ENCODE measurements at places on chromosomes 12 and 14. TPM values are rescaled to one million over a fixed set of nuclear protein-coding genes. Genes with fewer than 3 reads are reported as not detected.

The NUMB gene
- 42.5 TPM for total RNA-seq

The CLEC4D gene
- total RNA-seq: 1.0 TPM

The FGF6 gene
- total RNA-seq: not detected

The LETMD1 gene
- total RNA-seq: 22.6 TPM

The SOX5 gene
- 2.4 TPM for total RNA-seq

The SLC16A7 gene
- total RNA-seq: 185 TPM

The LRRC9 gene
- 0.35 TPM for total RNA-seq

The WIF1 gene
- not detected for total RNA-seq

The LBHD2 gene
- not detected for total RNA-seq

The TMPRSS12 gene
- not detected for total RNA-seq

The OLR1 gene
- 1.1 TPM for total RNA-seq

The GALNT8 gene
- 1.4 TPM for total RNA-seq

The ACRBP gene
- 0.30 TPM for total RNA-seq

The KTN1 gene
- 247 TPM for total RNA-seq

The LRTM2 gene
- not detected for total RNA-seq

The KLHDC1 gene
- total RNA-seq: 7.0 TPM

The RNASE3 gene
- total RNA-seq: not detected

The C12orf60 gene
- 5.8 TPM for total RNA-seq

The CCDC88C gene
- 7.7 TPM for total RNA-seq

The PTPRQ gene
- 1.6 TPM for total RNA-seq

The C12orf42 gene
- total RNA-seq: not detected

The PRH2 gene
- total RNA-seq: not detected

The AHSA1 gene
- total RNA-seq: 193 TPM

The RNU4-1 gene
- 2,155 TPM for total RNA-seq

The INHBC gene
- total RNA-seq: not detected

The FBLN5 gene
- 29.2 TPM for total RNA-seq

The SRRM4 gene
- total RNA-seq: 0.29 TPM

The CEBPE gene
- not detected for total RNA-seq

The USP44 gene
- total RNA-seq: 0.19 TPM

The SERPINA9 gene
- not detected for total RNA-seq

The ZFHX2 gene
- 1.8 TPM for total RNA-seq

The ABCC9 gene
- 69.6 TPM for total RNA-seq

The DYNLL1 gene
- total RNA-seq: 120 TPM

The ACOT4 gene
- 1.1 TPM for total RNA-seq

The TM7SF3 gene
- total RNA-seq: 27.5 TPM

The IGF1 gene
- 32.3 TPM for total RNA-seq

The TMTC1 gene
- 21.7 TPM for total RNA-seq

The LRP1-AS gene
- total RNA-seq: not detected

The MGAT4C gene
- total RNA-seq: 3.3 TPM

The TMEM63C gene
- 0.85 TPM for total RNA-seq

The GPR137C gene
- 1.0 TPM for total RNA-seq

The LPAR5 gene
- 2.1 TPM for total RNA-seq

The DMAC2L gene
- total RNA-seq: 19.9 TPM

The UBE3B gene
- 58.8 TPM for total RNA-seq

The NRXN3 gene
- total RNA-seq: 0.62 TPM

The SERPINA10 gene
- not detected for total RNA-seq

The RNF10 gene
- total RNA-seq: 343 TPM

The ADCY4 gene
- 19.7 TPM for total RNA-seq

The MAP3K9 gene
- total RNA-seq: 1.8 TPM
